Tibial nerve (tissue), 4 donors: ENCODE measurements at places on chromosomes 1 and 21. TPM values are rescaled to one million over a fixed set of nuclear protein-coding genes. Genes with fewer than 3 reads are reported as not detected.
A peak's percentile ranks its signal among the peaks of the same experiment; 100 is the strongest.

CD1E gene
- total RNA-seq, result not detected

LRRC38 gene
- 0.39 TPM for total RNA-seq

CYYR1 gene
- 19.4 TPM for total RNA-seq

- peak overlapping the region; percentile 20 for H3K4me3 ChIP-seq
- H3K4me1 ChIP-seq, result peaks cover 22% of the 10 kb centered on the region
- H3K36me3 ChIP-seq, result no peaks in the 10 kb centered on the region
- H3K27me3 ChIP-seq, result no peaks in the 10 kb centered on the region
- peak; percentile 99 for DNase-seq
- H3K27ac ChIP-seq, result peak overlapping the region; percentile 73
These were observed 6.2 kb upstream of the ANKRD35 start for GRCh38 chr1:145891587-145892485.

DNA sequence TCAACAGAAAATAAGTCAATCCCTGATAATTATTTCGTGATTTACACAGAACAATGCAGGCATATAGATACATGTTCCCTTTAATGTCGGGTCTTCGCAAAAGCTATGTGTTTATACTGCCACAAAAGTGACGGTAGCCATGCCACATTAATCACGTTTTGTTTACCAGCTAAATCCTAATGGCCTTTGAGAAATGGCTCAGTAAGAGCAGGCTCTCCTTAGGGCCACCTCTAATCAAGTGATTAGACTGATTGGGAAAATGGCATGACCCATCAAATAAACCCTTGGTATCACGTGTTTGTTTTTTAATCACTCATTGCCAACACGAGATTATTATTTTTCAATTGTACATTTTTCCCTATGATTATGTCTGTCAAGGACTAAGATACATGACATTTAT is 102.0 kb upstream of the USP25 start:
- H3K27me3 ChIP-seq, result no peaks in the 10 kb centered on the region
- no peaks in the 10 kb centered on the region for H3K4me1 ChIP-seq
- no peaks in the 10 kb centered on the region for H3K36me3 ChIP-seq
- H3K27ac ChIP-seq, result no peak overlapping the region

GRCh38 chr1:84385347-84385746 is 12.9 kb upstream of the DNASE2B start:
- H3K27ac ChIP-seq, result no peak overlapping the region
- no peaks in the 10 kb centered on the region for H3K4me1 ChIP-seq
- no peaks in the 10 kb centered on the region for H3K27me3 ChIP-seq

DNA sequence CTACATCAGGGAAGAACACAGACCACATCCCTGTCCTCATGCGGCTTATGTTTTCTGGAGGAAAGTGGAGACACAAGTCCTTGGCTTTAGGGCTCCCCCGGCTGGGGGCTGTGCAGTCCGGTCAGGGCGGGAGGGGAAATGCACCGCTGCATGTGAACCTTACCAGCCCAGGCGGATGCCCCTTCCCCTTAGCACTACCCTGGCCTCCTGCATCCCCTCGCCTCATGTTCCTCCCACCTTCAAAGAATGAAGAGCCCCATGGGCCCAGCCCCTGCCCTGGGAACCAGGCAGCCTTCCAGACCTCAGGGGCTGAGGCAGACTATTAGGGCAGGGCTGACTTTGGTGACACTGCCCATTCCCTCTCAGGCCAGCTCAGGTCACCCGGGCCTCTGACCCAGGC is 45.5 kb downstream of the TNNT2 start:
- DNase-seq, result no peak
- no peak overlapping the region for H3K27ac ChIP-seq
- no peaks in the 10 kb centered on the region for H3K36me3 ChIP-seq
- no peak overlapping the region for H3K4me3 ChIP-seq
- no peaks in the 10 kb centered on the region for H3K27me3 ChIP-seq

DNA sequence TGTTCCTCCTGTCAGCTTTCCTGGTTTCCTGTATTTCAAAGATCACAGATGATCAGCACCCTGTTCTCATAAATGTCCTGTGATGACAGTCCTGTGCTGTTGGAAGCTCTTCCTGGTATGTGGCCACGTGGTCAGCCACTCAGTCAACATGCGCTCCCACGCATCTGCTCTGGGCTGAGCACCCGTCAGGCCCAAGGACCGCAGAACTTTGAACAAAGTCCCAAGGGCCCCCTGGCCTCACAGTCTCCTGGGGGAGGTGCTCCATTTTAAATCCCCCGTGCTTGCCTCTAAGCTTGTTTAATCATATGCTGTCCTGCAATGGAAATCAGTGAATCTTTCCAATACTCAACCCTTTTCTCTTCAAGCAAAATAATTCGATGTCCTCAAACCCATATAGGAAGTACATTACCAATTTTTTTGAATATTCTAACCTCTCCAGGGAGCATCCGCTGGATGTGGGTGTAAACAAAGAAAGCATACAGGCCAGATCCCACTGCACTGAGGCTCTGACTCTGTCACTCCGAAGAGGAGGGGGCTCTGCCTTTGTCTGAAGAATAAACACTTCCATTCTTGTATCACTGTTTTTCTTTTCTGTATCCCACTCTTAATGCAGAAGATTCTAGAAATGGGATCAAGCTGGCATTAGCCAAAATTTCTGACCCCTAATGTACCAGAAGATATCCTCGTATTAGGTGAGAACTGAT is 250.3 kb downstream of the SDCCAG8 start:
- H3K27me3 ChIP-seq, result no peaks in the 10 kb centered on the region
- no peak for DNase-seq
- H3K36me3 ChIP-seq, result no peaks in the 10 kb centered on the region
- H3K4me3 ChIP-seq, result no peak overlapping the region

- no peak overlapping the region for H3K4me3 ChIP-seq
- H3K27me3 ChIP-seq, result no peaks in the 10 kb centered on the region
- DNase-seq, result no peak
- H3K4me1 ChIP-seq, result no peaks in the 10 kb centered on the region
- no peak overlapping the region for H3K27ac ChIP-seq
These were observed 17.2 kb downstream of the SPOCD1 start for GRCh38 chr1:31798433-31799195.
